ENCODE measurements at places on chromosomes 4 and X.
A peak's percentile ranks its signal among the peaks of the same experiment; 100 is the strongest.

GRCh38 chrX:134810211-134810610, 151.9 kb upstream of the PLAC1 start:
- no peak for DNase-seq

GRCh38 chrX:132367984-132368383, 120.9 kb downstream of the MBNL3 start:
- DNase-seq: no peak

- DNase-seq: peak; percentile 16
Observed at GRCh38 chr4:36325499-36325898, 44.1 kb downstream of the DTHD1 start.

- DNase-seq: no peak
Observed at GRCh38 chr4:168847771-168848502, 162.1 kb downstream of the CBR4 start.

DNA sequence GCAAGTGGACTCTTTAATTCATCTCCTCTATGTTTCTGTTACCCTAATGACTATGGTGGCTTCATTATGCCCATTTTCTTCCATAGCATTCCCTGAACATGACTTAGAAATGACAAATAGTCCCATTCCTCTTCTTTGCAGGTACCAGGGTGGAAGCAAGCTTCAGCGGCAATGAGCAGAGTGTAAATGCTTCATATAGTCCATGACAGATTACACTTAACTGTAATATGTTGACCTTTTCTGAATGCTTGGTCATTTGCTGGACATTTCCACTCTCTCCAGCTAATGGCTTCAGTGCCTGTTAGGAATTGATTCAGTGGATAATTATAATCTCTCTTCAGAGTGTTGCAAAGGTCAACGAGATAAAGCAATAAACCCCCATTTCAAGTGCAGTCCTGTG, 129.7 kb upstream of the PRPS2 start:
- DNase-seq: no peak

DNA sequence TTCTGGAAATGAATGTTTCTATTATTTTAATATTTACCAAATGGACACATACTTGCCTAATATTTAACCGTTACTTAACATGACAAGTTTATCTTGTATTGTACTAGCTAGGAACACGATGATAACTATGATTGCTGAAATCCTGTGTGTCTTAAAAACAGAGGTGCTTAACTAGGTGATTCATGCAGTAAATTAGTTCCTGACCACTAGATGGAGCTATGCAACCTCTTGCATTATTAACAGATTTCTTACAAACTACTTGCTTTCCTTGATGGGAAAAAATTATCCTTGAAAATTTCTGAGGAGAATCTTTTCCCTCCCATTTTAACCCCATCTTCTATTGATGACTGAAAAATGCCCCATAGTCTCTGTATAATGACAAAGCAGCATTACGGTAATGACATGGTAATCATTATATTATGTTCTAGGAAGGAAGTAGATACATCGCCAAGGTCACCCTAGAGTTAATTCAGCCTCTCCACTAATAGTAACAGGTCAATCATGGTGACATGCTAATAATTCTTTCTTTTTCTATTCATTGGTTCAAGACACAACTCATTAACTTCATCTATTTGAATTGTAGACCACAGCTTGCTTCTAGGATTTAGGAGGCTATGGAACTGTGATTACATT, 844.2 kb downstream of the RAPGEF2 start:
- peak; percentile 52 for DNase-seq
